ENCODE measurements at places on chromosomes 13 and 19.

- no peak for DNase-seq
Observed at GRCh38 chr13:90562443-90562842, 785.0 kb upstream of the MIR17HG start.

DNA sequence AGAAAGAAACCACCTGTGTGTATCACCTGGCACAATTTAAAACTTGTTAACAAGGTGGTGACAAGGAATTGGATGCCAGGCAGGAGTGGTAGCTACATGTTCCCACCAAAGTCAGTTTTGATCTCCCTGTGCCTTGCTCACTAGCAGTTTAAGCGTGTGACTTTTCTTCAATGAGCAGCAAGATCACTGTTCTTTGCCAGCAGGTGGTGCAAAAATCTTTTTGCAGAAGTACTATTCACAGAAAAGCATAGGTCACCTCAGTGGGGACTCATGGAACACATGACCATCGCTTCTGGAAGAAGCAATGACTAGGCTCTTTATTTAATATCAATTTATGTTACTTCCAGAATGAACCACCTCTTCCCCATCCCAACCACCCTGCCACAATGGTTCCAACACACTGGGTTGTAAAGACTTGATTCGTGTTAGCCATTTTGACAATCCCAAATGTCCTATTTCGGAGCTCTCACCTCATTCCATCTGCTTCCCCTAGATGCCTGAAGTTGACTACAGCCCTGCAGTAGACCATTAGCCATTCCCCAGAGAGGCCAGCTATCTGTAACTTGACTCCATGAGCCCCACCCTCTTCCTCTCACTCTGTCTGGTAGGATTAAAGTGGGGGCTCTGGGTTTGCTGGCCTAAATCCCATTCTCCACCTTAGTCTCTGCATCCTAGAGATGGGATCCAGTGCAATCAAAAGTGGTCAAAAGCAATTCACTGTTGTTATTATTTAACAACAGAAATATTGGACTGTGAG, 59.1 kb upstream of the TNFRSF19 start:
- DNase-seq: peak; percentile 17

DNA sequence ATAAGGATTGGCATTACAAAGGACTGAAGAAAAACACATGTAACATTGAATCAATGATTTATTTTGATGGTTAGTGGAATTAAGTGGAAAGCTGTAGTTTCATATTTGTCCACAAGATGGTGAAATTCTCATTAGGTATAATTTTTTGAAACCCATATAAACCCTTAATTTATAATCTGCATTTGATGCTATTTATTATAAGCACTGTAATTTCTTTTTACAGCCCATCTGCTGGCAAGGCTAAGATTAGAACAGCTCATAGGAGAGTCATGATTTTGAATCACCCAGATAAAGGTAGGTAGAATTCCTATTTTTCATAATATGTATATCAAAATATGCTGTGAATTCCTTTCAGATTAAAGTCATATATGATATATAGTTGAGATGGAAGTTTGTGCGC, 62.2 kb downstream of the DNAJC15 start:
- DNase-seq: no peak

DNA sequence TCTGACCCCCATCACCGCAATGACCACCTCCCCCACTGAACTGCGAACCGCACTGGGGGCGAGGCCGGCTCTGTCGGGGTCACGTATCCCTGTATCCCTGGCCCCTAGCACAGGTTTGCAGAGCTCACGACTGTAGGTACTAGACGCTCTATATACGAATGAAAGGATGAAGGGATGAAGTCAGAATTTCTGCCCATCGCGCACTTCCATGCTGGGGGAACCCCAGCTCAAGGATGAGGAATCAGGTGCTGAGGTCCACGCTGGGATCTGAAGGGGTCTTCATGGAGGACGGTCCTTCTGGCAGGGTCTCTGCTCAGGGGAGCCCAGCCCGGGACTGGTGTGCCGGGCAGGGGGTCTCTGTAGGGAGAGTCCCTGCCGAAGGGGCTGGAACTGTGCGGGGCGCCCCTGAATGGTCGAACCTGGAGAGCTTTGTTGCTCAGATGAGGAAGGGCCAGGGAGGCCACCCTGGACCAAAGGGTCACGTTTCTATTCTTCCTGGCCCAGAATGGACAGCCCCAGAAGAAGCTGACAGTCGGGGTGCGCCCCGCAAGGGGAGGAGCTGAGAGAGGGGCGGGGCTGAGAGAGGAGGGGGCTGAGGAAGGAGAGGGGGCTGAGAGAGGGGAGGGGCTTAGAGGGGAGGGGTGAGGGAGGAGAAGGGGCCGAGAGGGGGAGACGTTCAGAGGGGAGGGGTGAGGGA, 37.9 kb upstream of the SEMA6B start:
- no peak for DNase-seq

DNA sequence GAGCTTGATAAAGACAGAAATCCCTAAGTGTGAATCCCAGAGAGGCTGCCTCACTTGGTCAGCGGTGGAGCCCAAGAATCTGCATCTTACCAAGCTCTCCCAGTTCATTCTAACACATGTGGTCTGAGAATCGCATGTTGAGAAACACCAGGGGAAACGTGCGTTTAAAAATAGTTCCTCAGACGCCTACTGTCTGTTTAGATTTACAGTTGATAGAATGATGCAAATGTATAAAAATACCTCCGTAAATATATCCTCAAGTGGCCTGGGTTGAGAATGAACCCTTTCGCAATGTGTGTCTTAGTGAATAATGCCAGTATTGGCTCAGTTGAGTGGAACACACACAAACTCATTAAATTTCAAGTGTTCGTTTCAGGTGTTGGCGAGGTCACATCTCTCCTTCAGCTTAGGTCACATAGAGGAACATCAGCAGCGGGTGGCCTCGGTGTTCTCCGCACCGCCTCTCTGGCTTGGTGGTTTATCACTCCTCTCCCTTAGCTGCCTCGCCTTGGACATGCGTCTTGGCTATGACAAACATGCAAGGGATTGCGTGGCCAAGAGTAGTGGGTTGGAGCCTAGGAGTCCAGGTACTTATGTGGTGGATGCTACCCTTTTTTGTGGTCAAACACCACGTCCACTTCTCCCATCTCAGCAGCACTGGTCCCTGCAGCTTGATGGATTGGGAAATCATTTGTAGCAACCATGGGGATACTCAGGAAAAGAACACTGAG, 117.6 kb upstream of the SPATA13 start:
- no peak for DNase-seq

GRCh38 chr13:34816245-34816884, 125.7 kb upstream of the NBEA start:
- no peak for DNase-seq

DNA sequence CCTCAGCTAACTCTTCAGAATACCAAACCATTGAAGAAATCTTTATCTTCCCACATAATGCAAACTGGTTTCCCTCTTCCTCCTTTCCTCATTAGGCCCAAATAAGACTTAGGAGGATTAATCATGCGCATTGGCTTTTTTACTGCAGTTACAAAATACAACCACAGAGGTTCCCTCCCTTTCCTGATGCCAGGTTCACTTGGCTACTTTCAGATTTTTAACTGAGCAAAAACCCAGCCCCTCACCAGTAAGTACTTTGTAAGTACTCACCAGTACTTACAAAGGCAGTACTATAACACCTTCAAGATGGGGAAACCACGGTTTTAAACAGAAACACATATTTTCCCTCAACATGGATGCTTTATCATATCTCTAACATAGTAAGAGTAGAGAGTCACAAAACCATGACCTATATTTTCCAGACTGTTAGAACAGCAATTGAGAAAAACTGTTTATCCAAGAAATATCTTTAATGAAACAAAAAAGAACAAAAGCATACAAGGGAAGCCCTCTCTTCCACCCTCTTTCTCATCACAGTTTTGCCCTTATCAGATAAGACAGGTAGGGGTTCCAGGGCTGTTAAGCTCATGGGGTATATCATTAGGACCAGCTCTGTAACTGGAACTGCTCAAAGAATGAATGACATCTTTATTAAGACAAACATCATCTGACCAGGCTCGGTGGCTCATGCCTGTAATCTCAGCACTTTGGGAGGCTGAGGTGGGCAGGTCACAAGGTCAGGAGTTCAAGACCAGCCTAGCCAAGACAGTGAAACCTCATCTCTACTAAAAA, 12.7 kb downstream of the FOXO1 start:
- no peak for DNase-seq

- peak; percentile 37 for DNase-seq
Observed at GRCh38 chr13:42969565-42970172, 22.4 kb downstream of the EPSTI1 start.

DNA sequence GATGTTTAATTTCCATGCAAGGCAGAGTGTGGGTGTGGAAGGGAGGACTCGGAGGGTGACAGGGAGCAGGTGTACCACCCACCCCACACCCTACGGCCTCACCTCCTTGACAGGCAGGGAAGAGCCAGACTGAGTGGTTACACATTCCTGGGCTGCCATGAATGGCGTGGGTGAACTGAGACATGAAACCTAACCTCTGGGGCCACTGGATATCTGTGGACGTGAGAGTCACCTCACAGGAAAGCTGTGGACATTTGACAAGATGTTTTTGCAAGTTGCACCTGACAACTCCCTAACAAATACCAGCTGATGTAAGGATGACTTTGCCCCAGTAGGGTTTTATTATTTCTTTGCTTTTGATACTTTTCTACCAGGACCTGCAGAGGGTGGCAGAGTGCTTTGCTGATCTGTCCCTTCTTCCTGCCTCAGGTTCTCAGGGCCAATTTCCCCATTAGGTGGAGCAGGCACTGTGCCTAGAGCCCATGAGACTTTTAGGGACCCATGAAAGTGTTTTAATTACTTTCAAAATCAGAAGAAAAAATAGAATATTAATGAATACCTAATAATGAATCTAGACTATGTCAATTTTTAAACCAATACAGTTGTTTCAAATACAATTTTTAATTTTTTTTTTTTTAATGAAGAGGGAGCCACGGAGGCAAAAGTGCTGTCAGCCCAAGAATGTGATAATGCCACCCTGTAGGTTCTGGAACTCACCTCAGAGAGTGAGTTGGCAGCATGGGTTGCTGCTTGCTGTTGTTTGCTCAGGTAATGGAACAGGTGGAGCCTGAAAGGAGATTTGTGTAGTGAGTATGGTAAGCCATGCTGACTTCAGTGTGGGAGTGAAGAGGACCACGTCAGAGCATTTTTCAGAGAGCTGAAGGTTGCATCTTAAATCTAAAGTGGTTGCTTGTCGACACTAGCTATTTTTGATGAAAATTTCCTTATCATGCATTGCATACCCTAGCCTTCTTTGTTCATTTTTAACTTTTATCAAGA, 58.0 kb upstream of the CYSLTR2 start:
- DNase-seq: no peak
